ENCODE measurements at places on chromosomes 7 and 10.

DNA sequence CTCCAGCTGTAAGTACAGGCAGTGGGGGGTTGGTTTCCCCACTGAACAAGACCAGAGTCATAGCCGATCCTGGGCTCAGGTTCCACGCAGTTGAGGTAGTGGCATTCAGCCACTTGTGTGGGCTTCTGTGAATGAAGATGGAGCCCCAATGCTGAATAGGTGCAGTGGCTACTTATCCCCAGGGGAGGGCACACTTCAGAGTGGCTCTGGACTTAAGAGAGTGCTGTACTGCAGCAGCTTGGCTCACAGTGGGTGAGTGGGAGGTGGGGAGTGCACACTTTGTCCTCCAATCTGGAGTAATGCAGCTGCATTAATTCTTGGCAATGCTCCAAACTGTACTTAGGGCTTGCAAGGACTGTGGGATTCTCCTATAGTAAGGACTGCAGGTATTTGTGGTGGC lies 81.9 kb downstream of the BUB3 start:
- DNase-seq: no peak

GRCh38 chr7:85025312-85025756 lies 161.5 kb downstream of the SEMA3D start:
- DNase-seq: no peak

DNA sequence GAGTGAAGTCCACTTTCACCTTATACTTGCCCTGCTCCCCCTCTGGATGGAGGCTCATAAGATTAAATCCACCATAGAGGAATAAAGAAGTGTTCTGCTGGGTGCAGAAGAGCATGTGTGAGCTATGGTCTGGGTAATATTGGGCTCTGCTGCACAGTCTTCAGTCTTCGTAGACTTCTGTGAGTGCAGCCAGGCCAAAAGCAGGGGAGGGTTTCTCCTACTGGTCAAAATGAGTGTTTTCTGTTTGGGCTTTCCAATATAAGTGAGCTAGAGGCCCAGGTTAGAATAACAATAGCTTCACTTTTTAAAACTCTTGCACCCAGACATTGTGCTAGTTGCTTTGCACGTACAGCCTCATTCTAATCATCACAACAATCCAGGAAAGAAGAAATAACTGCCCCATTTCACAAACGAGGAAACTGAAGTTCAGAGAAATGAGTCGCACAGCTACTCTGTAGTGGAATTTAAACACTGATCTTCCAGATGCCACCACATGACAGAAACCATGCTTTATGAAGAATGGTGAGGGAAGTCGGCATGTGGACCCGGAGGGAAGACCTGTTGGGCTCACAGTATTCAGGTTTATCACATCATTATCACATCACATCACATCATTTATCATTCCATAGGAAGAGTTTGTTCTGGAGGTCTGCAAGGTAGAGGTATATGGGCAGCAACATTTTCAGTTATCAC lies 23.8 kb upstream of the MSMB start:
- no peak for DNase-seq

- DNase-seq: no peak
These were observed 19.8 kb downstream of the POT1 start for GRCh38 chr7:124909808-124910207.

GRCh38 chr10:6008497-6009142 lies 31.3 kb upstream of the IL15RA start:
- DNase-seq: no peak
